ENCODE measurements at places on chromosomes 2 and 18.

DNA sequence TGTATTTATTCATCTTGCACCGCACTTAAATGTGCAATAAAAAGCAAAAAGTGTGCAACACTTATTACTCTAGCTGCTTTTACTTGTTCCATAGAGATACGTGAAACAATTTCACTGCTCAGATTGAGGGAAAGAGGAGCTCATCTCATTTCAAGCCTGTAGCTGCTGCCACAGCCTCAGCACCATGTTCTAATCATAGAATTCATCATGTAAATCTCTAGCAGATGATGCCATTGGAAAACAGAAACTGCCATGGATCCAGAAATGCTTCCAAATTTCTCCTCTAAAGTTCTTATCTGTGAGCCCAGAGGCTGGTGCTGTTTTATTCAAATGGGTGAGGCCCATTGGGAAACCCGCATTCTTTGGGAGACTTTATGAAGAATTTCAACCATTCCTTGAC, 2.0 kb downstream of the CDC42EP3 start:
- DNase-seq, result no peak

- no peak for DNase-seq
Observed at GRCh38 chr18:24669502-24669901, 209.1 kb downstream of the HRH4 start.

- no peak for DNase-seq
Observed at GRCh38 chr2:128665113-128665512, 346.4 kb upstream of the HS6ST1 start.

GRCh38 chr18:23133860-23134779, 1.2 kb upstream of the CABLES1 start:
- no peak for DNase-seq

- DNase-seq, result no peak
Observed at GRCh38 chr2:203949228-203949627, 12.7 kb downstream of the ICOS start.

DNA sequence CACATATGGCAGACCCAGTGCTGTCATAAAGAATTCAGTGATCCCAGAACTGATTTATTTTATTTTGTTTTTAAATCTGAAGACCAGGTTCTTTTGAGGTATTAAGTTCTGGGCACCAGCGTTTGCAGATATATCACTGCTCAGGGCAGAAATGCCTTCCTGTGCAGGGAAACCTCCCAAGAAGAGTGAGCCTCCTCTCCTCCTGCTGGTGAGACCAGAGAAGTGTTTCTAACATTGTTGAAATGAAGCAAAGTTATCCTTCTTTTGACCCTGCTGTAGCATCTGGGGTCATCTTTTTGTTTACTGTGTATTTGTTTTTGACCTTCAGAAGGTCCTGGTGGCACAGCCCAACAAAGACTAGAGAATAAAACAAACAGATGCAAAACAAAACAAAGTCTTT, 94.0 kb downstream of the AQP4 start:
- no peak for DNase-seq

GRCh38 chr2:118322406-118322805, 234.1 kb downstream of the INSIG2 start:
- DNase-seq, result no peak

DNA sequence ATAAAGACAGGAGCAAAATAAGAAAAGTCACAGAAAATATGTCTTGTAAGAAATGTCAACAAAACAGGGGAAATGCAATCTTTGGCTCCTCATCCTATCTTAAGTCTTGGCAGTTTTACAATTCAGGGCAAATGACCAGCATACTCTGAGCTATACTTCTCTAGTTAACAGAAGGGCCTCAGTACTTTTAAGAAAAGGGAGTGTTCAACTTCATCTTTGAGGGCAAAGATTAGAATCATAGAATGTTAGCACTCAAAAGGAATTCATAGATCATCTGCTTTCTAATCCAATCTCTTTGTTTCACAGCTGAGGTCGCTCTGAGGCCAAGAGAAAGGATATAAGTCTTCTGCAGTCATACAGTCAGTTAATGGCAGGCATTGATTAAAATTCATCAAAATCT, 174.0 kb upstream of the NT5C1B start:
- DNase-seq, result no peak

- DNase-seq, result no peak
Observed at GRCh38 chr2:133504566-133505505, 63.4 kb downstream of the NCKAP5 start.

GRCh38 chr2:192729369-192729768, 534.6 kb upstream of the TMEFF2 start:
- DNase-seq, result no peak

DNA sequence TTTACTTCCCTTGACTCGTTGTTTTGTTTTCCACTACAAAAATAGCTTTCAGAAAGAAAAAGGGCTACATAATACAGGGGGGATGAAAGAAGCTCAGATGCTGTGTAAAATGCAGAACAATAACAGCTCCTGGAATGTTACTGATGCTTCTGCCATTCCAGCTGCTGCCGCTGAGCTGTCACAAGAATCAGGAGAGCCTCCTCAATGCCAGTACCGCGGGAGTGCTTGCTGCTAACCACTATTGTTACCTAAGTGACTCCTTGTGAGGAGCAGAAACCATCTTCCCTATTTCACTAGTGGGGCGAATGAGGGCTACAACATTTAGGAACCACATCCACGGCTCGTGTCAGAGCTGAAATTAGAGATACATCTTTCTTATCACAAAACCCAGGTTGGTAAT, 384.8 kb downstream of the GALR1 start:
- no peak for DNase-seq

DNA sequence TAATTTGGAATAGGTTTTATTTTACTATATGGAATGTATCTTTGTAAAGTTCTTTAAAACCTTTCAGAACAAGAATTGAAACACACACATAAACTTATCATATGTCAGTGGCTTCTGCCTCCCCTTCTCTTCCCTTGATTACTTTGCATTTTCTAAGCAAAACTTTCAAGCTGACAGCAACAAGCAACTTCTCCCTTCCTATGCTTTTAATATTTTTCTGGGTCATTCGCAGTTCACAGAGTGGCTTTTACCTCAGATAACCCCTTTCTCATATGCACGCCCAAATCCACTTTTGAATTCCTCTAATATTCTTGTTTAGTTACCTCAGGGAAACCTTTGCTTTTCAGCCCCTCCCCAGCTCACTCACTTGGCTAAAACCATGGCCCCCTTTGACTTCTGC, 36.7 kb upstream of the CDC42EP3 start:
- DNase-seq, result no peak

GRCh38 chr2:100980046-100980445, 22.0 kb upstream of the RPL31 start:
- no peak for DNase-seq

- DNase-seq, result no peak
Observed at GRCh38 chr2:29449499-29449898, 334.3 kb downstream of the CLIP4 start.

DNA sequence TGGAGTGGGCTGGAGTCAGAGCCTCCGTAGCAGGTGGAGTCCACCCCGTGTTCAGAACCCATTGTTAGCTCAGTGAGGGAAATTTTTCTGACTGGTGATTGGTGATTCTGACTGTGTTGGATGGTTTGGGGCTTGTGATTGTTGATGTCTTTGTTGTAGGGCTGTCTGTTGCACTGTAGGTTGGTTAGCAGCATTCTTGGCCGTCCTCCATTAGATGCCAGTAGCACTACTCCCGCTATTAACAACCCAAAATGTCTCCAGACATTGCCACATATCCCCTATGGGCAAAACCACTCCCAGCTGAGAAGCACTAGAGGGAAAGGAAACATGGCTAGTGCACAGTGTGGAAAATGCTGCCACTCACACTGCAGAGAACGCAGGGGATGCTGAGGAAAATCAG, 51.7 kb downstream of the ARMC9 start:
- no peak for DNase-seq

DNA sequence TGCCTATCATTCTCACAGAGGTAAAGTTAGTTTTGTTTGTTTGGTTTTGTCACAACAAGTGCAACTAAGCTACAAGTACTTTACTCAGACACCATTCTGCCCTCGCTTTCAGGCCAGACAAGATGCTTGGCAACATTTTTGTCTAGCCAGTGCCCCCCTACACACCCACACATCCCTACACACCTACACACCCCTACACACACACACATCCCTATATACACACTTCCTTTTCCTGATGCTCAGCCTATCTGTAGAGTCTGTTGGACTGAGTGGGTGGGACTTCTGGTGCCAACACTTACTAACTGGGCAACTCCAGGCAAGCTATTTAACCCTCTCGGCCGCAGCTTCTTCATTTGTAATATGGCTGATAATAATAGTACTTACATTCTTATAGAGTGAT, 161.4 kb downstream of the ALK start:
- no peak for DNase-seq

DNA sequence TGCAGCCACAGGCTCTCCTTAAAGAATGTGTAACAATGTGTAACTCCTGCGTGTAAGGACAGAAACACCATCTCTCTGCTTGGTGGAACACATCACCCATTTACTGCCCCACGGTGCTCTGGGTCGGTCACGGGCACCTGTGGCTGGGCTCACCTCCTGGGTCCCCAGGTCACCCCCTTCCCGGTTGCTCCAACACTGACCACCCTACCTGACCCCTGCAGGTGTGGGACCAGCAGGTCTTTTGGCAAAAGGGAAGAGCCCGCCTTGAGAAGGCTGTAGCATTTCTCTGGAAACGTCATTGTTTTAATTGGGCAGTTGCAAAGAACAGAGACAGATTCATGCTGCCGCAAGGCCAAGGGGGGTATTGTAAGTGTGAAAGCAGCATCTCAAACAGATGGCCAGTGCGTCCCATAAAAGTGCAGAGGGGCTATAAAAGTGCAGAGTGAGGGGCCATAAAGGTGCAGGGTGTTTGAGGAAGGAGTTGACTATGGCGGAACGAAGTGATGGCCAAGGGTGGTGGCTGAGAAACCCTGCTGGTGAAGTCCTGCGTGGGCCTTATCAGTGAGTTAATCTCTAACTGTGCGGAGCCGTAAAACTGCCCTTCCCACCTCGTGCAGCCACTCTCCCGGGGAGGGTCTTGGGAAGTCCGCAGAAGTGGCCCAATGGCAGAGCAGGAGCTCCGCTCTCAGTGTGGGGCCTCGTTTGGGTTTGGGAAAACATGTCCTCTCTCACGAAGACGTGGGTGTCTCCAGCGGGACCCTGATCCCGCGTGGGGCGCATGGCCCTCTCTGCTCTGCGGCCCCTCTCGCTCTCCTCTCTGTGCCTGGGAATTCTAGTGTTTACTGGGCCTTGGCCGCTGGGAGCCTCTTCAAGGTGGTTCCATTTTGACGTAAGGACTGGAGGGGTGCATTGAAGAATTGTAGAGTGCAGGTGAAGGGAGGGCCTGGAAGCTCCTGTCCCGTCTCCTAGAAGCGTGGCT, 13.7 kb upstream of the NEU4 start:
- no peak for DNase-seq

DNA sequence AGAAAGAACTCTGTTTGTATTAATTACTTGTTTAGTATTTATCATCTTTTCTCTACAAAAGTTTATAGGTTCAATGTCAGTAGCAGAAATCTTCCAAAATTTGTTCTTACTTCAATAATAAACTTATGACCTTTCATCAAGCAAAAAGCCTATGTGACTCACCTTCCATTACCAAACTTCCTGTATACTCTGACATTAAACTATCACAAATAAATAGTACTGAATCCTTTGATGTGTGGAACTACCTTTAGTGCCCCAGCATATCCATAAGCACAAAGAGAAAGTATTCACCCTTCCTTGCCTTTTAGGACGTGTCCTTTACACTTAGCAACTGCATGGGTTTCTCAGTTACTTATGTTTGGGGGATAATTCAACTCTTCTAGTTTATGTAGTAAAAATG, 166.0 kb downstream of the EHBP1 start:
- DNase-seq, result no peak

- DNase-seq, result no peak
Observed at GRCh38 chr2:229273006-229273722, 2.1 kb upstream of the PID1 start.

DNA sequence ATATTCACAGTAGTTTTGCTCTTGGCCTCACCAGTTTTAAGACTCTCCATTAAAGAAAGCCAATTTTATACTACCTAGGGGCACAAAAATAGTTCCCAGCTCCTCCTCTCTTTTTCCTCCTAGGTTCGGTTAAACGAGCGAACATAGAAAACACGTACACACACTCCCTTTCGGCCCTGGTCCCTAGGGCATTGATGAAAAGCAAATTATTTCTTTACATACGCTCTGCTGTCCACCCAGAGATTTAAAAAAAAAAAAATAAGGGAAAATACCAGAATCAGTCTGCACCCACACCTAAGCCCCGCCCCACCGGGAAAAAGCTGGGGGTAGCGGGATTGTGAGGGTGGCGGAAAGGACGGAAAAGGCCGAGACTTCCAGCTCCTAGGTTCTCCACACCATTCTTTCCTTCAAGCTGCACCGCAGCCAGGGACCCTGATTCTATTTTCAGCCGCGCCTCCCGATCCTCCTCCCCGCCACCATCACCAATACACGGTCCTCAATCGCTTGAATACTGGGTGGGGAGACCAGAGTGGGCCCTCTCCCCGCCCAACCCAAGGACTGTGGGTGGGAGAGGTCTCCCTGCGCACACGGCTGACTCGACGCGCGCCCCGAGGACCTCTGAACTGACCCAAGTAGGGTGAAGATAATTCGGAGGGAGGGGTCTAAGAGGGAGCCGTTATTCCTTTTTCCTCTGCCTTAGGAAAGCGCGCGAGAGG, 769 bp downstream of the ATF2 start:
- DNase-seq, result peak; percentile 34

DNA sequence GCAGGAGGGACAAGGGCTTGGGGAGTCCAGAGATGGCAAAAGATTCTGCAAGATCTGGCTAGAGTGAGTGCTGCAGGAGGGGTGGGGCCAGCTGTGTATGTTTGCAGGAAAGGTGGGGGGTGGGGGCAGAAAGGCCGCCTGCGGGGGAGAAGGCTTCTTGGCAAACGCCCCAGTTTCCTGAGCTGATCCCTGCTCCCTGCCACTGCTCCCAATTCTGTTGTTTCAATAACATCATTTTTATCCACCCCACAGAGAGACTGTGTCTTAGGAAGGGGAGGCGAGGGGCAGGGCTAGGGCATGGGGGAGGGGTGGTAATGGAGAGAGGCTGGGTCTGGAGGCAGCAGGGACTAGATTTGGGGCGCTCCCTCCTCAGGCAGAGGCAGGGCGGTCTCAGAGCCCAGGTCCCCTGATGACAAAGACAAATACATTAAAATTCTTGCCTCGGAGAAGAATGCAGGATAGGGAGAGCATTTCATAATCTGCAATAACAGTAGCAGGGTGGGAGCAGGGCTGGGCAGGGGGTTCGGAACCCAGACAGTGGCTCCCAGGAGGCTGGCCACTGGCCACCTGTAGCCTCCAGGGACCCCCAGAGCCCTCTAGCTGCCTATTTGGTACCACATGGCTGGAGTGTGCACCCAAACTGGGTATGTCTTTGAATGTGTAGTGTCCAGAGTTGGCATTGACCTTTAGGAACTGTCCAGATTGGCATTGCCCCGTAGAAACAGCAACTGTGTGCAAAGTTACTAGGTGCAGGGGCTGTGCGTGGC, 2.1 kb upstream of the WNT6 start:
- no peak for DNase-seq

DNA sequence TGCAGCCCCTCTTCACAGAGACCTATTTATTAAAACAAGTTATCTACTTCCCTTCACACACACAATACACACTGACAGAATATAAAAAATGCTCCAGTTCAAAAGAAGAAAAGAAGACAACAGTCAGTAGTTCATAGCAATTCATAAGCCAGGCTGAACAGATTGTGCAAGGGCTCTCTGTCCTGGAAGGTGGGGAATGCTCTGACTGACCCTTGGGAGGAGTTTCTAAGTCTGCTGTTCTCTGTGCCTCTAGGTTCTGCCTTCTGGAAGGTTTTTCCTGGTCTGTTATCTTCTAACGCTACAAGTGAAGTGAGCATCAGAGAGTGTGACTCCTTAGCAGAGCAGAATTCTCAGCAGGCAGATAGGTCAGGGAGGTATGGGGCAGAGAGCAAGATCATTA, 35.7 kb downstream of the SP3 start:
- no peak for DNase-seq

- DNase-seq, result no peak
Observed at GRCh38 chr18:28002841-28003240, 174.1 kb downstream of the CDH2 start.

Measured in activated CD4-positive, CD25-positive, alpha-beta regulatory T cell treated with anti-CD3 and anti-CD28 coated beads, Interleukin-2, amount 50 U/mL, for 72 hours (primary cell).